ENCODE measurements at places on chromosomes 7 and 10.

DNA sequence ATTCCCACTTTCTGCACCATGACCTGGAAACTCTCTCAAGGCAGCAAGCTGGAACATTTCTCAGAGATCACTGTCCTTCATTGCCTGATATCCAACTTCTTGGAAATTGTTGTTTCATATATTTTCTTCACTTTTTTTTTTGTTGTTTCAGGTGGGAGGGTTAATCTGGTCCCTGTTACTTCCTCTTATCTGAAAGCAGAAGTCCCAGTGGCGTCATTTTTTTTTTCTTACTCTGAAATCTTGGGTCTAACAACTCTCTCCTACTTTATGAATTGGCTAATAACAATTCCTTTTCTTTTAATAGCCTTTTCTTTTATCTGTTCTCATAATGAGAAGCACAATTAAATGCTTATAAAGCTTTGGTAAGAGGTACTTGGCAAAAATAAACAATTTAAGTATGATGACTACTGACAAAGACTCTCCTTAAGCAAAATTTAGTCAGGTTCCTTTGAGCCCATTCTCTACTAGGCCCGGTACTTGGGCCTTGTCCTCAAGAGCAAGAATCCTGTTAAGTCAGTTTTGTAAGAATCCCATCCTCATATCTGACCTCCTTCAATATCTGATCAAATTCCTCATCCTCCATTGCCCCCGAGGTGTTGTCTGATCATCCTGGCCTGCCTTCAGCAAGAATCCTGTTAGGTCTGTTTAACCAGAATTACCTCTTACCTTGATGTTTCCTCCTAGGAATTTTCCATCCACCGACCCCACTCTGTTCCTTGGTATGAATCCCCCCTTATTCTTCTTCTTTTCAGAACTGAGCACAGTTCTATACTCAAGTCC is 11.5 kb upstream of the CC2D2B start:
- DNase-seq, result no peak

DNA sequence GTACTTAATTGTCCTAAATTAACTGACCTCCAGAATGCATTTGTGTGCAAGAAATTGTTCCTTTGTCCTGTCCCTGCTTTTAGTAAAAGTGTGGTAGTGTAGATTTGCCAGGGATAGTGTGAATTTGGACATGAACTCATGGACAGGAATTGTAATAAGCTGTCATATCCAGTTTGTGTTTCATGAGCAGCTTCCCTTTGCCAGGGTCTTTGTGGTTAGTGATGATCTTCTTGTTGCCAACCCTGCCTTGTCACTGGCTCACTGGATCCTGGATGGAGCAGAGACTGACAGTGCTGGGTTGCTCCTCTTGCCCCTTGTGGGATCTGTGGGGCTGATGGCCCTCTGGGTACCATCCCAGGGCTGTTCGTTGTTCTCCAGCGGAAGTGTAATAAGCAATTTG is 110.1 kb downstream of the CCNY start:
- no peak for DNase-seq

DNA sequence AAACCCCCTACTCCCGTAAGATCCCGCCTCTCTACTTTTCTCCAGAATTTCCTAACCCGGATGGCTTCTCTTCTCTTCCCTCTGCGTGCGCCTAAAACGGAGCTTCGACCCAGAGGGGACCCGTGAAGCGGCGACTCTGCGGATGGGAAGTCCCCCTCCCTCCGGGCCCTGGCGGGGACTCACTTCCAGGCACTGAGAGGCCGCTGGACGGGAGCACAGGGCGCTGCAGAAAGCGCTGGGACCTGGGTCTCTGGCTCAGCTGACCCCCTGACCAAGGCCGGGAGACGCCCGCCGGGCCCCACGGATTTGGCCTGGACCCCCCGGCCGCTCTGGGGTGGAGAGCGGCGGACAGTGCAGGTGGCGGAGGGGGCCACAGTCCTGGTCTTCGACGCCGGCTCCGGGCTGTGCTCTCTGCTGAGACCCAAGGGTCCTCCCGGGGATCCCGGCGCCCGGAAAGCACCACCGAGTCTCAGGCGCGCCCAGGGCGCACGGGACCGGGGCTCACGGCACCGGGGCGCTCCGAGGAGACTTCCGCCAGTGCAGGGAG is 688 bp upstream of the FOXL3 start:
- no peak for DNase-seq

DNA sequence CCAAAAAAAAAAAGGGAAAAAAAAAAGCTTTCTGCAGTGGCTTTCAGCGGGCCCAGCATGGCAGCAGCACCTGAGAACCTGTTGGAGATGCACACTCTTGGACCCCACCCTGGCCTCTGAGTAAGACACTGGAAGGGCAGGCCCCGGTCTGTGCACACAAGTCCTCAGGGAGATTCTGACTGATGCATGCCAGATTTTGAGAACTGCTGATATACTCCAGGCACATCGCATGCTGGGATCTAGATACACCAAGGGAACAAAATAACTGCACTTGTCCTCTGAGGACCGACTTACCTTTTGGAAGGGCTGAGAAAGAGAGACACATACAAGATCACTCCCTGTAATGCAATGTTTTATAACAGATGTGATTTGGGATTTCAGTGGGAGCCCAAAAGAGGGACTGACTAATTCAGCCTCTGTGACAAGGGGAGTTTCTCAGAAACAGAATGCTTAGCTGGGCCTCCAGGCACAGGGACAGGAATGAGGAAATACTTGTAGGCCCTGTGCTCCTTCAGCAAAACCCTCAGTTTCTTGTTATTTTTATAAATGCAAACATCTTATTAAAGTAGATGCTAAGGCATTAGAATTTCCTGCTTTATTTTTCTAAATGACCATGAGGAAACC is 8.2 kb downstream of the EGFR start:
- DNase-seq, result no peak

GRCh38 chr10:122344741-122345258 is 29.7 kb upstream of the PLEKHA1 start:
- no peak for DNase-seq

- DNase-seq, result peak; percentile 64
Observed at GRCh38 chr10:22433875-22434274, 88.6 kb downstream of the SPAG6 start.

DNA sequence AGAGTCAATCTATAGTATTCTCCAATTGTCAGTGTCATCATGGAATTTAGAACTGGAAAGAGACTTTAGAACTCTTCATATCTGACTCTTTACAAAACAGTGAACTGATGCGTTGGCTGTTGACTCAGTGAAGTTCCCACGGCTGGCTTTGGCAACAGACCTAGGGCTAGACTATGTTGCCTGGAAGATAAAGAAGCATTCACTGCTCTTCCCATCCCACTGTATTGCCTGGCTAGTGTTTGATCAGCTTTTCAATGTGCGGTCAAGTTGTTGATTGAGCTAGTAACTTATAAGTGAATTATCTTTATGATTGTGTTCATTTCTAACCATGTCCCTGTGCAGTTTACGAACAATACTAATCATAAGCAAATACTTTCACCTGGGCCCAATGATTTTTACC is 365.7 kb upstream of the LRGUK start:
- DNase-seq, result no peak

DNA sequence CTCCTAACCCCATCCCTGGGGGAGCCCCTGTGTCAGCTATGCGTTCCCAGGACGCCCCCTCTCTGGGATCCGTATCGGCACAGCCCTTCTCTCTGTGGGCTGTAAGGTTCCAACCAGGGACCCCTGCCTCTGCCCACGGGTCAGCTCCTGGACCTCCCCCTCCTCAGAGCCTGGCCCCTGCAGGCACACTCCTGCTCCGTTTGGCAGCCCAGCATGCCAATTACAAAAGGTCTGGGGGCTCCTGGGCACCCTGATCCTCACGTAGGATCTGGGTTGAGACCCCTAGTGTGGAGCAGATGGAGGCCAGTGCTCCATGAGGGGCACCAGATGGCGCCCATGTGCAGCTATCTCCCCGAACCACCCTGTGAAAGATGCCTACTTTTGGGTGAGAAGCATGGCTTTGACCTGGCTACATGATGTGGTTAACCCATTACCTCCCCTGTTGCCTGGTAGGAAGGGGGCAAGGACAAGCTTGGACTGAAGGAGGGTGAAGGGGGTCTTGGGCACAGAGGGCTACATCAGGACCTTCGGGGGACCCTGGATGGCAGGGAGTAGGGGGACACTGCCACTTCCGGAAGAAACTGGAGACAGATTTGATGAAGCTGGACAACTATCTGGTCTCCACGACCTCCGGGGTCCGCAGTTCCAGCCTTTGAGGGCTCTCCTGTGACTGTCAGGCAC is 9.0 kb downstream of the TACR2 start:
- DNase-seq, result no peak

- no peak for DNase-seq
Observed at GRCh38 chr10:77965294-77965693, 38.7 kb upstream of the DLG5 start.

DNA sequence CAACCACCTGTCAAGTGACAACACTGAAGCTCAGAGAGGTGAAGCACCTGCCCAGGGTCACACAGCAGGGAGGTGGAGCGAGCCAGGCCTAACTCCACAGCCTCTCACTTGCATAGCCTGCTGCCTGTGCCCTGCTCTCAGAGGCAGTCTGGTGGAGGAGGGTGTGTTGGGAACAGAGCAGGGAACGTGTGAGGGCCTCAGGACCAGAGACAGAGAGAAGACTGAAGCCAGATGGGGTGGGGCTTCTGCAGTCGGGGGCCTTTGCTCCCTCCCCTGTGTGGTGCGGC is 114.0 kb downstream of the PTPN20 start:
- no peak for DNase-seq

GRCh38 chr7:24718431-24718831 is 38.8 kb downstream of the GSDME start:
- DNase-seq, result no peak

- no peak for DNase-seq
Observed at GRCh38 chr7:49279891-49280290, 355.5 kb downstream of the CDC14C start.

- DNase-seq, result no peak
Observed at GRCh38 chr10:116457488-116457887, 29.8 kb downstream of the PNLIPRP3 start.

GRCh38 chr7:140888087-140888486 is 36.6 kb downstream of the BRAF start:
- DNase-seq, result no peak

DNA sequence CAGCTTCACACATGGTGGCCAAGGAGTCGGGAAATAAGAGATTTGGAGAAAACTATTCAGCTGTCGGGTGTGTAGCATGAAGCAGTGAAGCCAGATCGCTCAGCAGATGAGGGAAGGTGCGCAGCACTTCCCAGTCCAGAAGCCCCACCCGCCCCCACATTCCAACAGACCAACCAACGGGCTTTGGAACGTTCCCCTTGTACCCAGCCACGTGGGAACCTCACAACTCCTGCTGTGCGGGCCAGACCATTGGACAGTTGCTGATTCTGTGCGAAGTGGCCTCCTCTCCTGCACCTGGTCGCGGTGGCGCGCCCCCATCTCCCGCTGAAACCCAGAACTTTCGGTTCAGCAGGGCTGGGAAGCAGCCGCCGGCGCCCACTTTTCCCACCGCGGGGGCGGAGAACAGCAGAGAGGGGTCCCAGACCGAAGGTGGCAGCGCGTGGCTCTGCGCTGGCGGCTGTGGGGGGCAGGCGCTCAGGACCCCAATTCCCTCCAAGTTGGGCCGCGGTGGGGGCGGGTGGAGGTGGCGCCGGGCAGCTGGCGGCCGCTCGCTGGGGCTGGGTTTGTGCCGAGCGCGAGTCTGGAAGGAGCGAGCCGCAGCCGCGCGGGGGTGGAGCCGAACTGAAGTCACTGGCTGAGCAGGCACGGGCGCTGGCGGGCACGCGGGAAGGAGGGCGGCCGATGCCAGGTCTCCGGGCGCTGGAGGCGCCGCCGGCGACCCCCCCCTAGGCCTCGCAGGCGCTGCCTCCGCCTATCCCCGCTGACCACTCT is 1301.5 kb upstream of the SORCS1 start:
- no peak for DNase-seq

DNA sequence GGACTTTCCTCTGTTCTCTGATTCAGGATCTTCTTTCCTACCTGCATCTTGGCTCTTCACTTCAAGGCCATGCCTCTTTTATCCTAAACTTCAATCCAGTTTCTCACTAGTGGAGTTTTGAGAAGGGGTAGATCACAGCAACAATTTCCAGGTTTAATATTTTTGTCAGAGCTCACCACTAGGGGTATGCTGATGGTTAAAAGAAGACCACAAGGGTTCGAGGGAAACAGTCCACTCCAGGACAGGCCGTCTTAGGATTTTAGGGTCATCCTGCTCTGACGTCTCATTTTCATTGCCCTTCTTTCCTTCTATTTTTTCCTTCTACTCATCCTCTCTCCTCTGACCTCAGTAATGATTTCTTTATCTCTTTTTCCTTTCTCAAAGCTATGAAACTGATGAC is 11.3 kb downstream of the STAG3 start:
- DNase-seq, result no peak

DNA sequence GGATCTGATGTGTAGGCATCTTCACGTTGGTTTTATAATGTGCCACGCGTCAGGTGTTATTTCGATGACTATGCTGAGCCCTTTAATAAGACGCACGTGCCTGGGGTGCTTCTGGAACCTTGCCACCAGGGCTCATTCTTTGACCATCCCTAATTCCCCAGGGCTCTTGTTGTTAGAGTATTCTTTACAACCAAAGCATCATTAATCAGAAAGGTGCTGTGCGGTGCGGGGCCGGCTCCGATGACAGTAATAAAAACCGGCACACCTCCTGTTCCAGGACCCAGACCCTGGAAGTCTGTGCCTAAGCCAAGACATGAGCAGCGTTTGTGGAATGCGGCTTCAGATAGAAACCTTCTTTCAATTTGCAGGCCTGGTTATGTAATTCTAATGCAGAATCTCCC is 58.4 kb downstream of the MGMT start:
- DNase-seq, result peak; percentile 29
